ENCODE measurements at places on chromosomes 4 and X. TPM values are rescaled to one million over a fixed set of nuclear protein-coding genes. Genes with fewer than 3 reads are reported as not detected.
A peak's percentile ranks its signal among the peaks of the same experiment; 100 is the strongest.

DNA sequence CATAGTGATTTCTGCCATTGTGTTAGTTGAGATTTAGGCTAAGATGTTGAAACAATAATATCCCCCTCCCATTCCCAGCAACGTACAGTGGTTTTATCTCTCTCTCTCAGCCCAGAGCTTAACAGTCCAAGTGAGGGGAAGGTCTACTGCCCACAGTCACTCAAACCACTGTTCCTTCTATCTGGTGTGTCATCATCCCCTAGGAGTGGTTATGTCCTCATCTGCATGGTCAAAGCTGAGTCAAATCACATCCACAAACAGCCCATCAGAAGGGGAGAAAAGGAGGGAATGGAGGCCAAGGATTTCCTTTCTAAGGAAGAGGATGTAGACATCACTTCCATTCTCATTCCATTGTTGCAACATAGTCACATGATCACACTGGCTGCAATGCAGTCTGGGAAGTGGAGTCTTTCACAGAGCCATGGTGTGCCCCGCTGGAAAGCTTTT is 42.8 kb upstream of the CHRNA9 start:
- no peaks in the 10 kb centered on the region for H3K36me3 ChIP-seq
- H3K27ac ChIP-seq = no peak overlapping the region
- peak; percentile 50 for DNase-seq
- no peaks in the 10 kb centered on the region for H3K27me3 ChIP-seq

DNA sequence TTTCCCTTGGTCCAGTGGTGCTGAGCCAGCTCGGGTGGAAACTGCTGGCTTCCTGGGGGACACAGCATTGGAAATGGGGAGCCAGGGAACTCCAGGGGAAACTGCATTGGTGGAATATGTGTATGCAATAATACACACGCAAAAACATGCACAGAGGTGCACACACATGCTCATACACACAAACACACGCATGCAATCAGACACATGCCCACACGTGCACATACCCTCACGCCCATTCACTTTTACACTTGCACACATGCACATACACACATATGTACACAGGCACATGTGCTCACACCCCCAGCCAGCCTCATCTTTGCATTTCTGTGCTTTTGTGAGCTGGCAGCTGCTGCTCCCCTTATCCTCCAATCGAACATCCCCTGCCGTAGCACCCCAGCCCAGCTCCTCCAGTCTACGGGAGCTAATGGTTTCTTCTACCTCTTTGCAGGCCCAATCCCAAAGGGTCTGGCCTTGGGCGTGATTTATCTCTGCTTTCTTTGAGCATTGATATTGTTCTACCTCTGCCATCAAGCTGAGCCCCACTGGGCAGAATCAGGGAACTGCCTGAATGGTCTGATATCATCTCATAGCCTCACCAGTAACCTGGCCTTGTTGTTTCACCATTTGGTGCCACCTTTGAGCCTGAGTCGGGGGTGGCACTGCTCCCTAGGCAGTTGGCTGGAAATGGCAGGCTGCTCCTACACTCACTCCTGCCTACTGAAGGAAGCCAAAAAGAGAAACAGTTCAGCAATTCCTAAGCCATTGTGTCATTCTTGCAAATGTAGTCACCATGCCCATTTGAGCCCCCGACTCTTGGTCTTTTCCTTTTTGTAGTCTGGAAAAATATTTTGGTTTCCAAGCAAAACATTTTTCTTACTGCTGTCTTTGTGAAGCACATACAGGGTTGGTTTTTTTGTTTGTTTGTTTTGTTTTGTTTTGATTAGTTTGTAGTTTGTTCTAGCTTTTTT is 104.4 kb upstream of the MAMLD1 start:
- H3K4me3 ChIP-seq = no peak overlapping the region
- no peak overlapping the region for H3K27ac ChIP-seq
- peak; percentile 62 for DNase-seq
- no peaks in the 10 kb centered on the region for H3K27me3 ChIP-seq

DNA sequence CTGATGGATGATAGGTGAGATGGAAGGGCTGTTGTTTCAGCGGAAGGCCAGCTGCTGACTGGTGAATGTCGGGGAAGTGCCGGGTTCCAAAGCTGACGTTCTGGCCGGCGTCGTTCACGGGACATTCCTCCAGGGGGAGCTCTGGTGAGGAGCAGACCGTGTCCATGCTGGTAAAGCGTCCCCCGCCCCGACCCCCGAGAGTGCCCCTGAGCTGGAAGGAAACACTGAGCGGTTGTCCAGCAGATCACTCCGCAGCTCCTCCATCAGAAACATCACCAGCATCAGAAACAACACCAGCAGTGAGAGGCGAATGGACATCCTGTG is 18.6 kb upstream of the ADRA2C start:
- H3K4me1 ChIP-seq = no peaks in the 10 kb centered on the region
- no peak for DNase-seq
- H3K4me3 ChIP-seq = no peak overlapping the region
- no peak overlapping the region for H3K27ac ChIP-seq
- peaks cover 75% of the 10 kb centered on the region for H3K27me3 ChIP-seq

Gene FAM193A
- total RNA-seq = 23.2 TPM

All from osteoblast (primary cell).